ENCODE measurements at places on chromosomes 2 and 18. TPM values are rescaled to one million over a fixed set of nuclear protein-coding genes. Genes with fewer than 3 reads are reported as not detected.

GRCh38 chr2:34121076-34121475 is 522.0 kb upstream of the FAM98A start:
- no peak for DNase-seq

DNA sequence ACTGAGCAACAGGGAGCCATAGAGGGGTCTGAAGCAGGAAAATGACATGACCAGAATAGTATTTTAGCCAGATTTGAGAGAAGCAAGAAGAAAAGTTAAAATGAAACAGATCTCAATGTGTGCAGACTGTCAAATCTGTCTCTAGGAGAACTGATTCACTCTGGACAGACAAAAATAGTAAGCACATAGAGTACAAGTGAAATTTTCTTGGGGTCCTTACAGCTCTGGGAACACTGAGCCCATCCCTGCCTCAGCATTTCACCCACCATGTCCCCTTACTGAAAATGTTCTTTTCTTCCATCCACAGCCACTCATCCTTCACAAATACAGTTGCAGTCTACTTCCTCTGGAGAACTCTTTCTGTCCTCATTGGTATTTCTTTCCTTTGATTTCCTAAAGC is 359.2 kb downstream of the MTX2 start:
- no peak for DNase-seq

GRCh38 chr2:159185401-159186130 is 100.9 kb downstream of the WDSUB1 start:
- DNase-seq = no peak

DNA sequence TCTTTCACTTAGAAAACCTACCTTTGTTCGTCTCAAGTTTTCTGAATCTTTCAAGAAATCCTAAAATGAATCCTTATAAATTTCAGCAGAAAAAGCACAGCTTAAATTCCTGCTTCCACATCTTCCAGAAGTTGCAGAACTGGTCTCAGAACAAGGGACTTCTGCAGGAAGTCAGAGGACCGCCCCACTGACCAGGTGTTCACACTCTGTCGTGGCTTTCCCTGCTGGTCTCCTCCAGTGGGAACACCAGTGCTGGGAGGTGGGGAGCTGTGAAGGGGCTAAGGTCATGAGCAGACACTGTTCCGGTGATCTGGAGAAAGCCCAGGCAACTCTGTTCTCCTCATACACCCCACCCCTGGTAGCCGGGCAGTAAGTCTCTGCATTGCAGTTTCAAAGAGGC is 3.5 kb downstream of the FAM110C start:
- no peak for DNase-seq

- DNase-seq = no peak
Observed at GRCh38 chr2:156320486-156321098, 11.9 kb downstream of the NR4A2 start.

Gene NPPC
- total RNA-seq = not detected

Gene TCF7L1
- total RNA-seq = 0.94 TPM

Gene RNF138
- 21.7 TPM for total RNA-seq
